GM18507 (cell line): ENCODE measurements at places on chromosomes 3 and 15.

- DNase-seq = no peak
Observed at GRCh38 chr15:80679804-80680175, 15.3 kb upstream of the ABHD17C start.

DNA sequence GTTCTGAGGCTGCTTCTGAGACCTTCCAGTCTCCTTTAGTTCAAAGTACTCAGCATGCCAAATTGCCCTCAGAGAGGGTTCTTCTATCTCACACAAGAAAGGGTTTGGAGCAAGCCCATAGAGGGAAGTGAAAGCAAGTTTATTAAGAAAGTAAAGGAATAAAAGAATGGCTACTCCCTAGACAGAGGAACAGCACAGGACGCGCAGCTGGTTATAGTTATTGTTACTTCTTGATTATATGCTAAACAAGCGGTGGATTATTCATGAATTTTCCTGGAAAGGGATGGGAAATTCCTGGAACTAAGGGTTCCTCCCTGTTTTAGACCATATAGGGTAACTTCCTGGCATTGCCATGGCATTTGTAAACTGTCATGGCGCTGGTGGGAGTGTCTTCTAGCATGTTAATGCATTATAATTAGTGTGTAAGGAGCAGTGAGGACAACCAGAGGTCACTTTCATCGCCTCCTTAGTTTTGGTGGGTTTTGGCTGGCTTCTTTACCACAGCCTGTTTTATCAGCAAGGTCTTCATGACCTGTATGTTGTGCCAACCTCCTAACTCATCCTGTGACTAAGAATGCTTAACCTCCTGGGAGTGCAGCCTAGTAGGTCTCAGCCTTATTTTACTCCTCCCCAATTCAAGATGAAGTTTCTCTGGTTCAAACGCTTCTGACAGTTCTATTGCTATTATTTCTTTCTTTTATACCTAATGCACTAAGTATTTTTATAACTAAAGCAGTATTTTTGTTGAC, 26.3 kb downstream of the SCN11A start:
- DNase-seq = no peak

- DNase-seq = no peak
Observed at GRCh38 chr3:98901119-98901391, 440 bp downstream of the DCBLD2 start.

- peak; percentile 82 for DNase-seq
Observed at GRCh38 chr15:64905119-64905831, 6.4 kb upstream of the ANKDD1A start.

- DNase-seq = no peak
Observed at GRCh38 chr3:57998366-57999283, 9.6 kb upstream of the FLNB start.
